ENCODE measurements at places on chromosomes 5 and 9.
A peak's percentile ranks its signal among the peaks of the same experiment; 100 is the strongest.

GRCh38 chr9:121651295-121652020 lies at the start of gene DAB2IP:
Gene DAB2IP, plus strand, starts transcription at chr9:121651634. Its CDS starts 142 bp downstream, at chr9:121651776.
- no peak for DNase-seq

DNA sequence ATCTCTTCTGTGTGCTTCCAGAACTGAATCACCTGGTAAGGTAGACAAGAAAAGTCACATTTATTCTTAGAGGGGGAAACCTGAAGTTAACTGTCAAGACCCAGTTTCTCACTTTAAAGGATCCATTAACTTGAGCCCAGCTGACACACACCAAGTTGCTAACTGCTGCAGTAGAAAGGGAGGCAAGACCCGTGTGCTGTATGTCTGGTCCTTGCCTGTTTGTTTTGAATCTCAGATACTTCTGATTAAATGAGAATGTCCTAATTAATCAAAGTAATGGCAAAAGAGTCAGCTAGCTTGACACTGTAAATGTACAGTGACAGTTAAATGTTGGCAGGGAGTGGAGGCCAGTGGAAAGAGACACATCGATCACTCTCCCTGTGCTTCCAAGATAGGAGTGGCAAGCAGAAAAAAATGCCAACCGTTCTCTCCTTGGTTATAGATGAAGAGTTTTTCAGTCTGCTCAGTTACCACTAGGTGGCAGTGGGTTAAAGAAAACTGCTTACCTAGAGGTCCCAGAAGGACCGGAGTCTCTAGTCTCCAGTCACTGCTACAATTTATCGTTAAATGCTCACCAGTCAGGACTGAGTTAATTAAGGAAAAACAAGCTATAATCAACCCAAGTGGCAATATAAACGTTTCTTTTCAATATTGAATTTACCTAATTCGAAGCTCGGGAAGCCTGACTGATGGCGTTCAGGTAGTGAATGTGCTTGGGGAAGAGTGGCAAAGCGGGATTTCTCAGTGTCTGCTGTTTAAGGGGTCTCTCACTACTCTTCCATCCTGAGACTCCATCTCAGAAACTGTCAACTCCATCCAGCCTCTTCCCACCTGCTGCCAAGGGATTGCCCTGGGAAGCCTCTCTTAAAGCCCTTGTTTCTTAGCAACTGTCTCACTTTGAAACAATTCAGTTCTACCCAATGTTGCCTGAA lies 18.4 kb downstream of the LSM11 start:
- DNase-seq: peak; percentile 59

DNA sequence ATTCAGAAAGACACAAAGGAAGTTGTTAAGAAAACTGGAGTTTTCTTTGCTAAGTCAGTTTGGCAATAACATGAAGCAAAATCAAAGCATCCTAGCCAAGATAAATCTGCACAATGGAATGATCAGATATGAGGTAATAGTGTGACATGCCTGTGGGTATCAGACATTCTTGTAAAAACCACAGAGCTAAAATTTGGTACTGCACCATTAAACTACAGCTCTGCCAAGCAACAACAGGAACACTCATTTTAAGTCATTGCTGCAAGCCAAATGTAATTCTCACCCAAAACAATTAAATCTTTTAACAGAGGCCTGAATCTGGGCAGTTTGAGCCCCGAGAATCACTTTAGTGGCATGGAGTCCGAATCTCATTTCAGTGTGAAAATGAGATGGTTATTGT lies 96.6 kb downstream of the VCAN start:
- no peak for DNase-seq

DNA sequence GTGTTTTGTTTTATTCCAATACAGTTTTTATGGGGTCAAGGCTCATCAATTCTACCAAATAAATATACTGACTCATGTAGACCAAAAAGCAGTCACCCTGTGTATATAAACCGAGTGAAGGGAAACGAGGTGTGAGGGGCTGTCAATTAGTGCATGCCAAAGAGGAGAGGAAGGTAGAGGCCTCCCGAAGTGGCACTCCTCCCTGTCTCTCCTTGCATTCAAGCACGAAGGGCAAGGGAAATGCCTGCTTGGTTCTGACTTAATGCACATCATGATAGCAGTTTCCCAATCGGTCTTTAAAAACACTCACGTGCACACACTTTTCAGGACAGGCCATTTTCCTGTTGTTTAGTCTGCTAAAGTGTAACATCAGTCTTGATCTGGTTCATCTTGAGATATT lies 125.6 kb upstream of the SLCO6A1 start:
- DNase-seq: no peak

DNA sequence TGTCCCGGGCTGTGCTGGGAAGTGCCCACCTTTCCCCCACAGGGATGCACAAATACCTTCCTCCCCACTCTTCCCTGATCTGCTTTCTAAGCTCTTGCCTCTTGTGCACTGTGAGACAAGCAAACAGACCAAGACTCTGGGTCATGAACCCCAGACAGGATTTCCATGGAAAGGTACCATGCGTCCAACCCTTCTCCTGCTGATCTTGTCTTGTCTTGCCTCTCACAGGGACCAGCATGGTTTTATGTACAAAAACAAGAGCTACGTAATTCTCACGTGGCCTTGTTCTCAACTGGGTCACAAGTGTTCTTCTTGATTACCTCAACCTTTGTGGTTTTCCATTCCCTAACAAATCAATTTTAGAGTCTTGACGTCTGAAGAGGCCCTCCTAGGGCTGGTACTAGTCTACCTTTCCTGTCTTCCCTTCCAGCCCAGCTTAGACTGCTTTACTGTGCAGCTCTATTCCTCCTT lies 176.5 kb upstream of the MAP3K1 start:
- DNase-seq: no peak

DNA sequence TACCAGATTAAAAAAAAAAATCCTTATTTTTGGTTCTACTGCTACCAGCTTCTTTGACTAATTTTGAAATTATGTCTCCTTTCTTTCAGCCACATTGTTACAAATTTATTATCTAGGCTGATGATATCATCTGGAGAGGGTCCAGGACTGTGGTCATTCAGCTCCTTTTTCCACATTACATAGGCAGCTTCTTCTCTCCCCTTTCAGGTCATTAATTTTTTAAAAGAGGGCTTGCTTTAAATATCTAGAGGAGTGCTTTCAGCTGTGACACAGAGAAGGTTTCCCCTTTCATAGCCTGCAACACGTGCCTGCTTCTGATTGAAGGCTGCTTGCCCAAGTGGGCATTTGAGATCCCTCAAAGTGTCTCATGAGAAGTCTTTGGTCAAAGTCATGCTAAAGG lies 155.7 kb upstream of the PAPPA start:
- no peak for DNase-seq

- DNase-seq: no peak
Observed at GRCh38 chr5:141135030-141135717, at the start of gene PCDHB5. Gene PCDHB5, plus strand, starts transcription at chr5:141135206. Its CDS starts 229 bp downstream, at chr5:141135435.

- no peak for DNase-seq
Observed at GRCh38 chr5:66661149-66661548, 65.0 kb downstream of the MAST4 start.

DNA sequence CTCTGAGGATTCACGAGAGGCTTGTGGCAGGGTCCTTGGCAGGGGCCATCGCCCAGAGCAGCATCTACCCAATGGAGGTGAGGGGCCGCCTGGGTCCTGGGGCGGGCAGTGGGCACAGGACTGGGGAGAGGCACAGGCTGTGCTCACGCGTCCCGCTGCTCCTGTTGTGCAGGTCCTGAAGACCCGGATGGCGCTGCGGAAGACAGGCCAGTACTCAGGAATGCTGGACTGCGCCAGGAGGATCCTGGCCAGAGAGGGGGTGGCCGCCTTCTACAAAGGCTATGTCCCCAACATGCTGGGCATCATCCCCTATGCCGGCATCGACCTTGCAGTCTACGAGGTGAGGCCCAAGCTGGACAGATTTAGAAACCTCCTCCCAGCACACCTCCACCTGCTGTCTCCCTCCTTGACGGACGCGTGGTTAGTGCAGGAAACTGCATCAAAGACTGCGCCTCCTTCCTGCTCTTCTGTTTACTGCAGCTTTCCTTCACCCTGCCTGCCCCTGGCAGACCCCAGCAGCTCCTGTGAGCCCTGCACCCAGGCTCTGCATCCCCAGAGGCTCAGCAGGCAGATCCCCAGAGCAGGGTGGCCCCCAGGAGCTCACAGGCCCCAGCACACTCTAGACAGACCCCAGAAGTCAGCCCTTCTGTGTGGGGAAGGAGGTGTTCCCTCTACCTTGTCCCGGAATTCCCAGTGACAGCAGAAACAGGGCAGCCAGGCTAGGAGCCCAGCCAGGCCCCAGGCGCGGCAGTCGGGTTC lies 21.2 kb downstream of the PTGES2 start:
- DNase-seq: no peak

- DNase-seq: no peak
Observed at GRCh38 chr5:103422756-103423155, 139.8 kb downstream of the NUDT12 start.

GRCh38 chr9:2621722-2622460 lies at the start of gene VLDLR:
Gene VLDLR, plus strand, starts transcription at chr9:2621787. Its CDS starts 403 bp downstream, at chr9:2622190.
- DNase-seq: peak; percentile 44

GRCh38 chr9:107929443-107929842 lies 439.9 kb upstream of the KLF4 start:
- no peak for DNase-seq

GRCh38 chr5:72747826-72748225 lies 68.6 kb upstream of the TNPO1 start:
- DNase-seq: no peak

DNA sequence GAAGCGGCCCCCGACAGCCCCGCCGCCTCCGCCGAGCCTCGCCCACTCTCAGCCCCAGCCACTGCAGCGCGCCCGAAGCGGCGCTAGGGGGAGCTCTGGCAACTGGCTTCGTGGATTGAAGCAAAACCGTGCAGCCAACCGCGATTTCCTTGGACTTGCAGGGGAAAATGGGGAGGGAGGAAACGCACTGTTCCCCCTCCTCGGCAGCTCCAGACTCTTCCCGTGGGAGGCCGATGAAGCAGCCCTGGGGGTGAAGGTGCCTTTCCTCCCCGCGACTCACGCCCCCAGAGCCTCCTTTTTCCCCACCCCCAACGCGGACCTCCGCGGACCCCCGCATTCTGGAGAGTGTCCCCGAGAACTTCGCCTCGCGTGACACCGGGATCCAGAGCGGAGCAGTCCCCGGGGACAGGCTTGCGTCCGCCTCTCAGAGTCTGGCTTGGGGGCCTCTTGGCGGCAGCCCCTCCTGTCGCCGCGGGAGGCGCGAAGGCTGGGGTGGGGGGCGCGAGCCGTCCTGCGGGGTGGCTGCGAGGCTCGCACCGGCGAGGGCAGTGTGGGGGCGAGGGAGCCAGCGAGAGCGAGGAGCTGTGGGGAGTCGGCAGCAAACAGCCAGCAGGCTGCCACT lies 3.8 kb downstream of the IER5L start:
- DNase-seq: peak; percentile 84

DNA sequence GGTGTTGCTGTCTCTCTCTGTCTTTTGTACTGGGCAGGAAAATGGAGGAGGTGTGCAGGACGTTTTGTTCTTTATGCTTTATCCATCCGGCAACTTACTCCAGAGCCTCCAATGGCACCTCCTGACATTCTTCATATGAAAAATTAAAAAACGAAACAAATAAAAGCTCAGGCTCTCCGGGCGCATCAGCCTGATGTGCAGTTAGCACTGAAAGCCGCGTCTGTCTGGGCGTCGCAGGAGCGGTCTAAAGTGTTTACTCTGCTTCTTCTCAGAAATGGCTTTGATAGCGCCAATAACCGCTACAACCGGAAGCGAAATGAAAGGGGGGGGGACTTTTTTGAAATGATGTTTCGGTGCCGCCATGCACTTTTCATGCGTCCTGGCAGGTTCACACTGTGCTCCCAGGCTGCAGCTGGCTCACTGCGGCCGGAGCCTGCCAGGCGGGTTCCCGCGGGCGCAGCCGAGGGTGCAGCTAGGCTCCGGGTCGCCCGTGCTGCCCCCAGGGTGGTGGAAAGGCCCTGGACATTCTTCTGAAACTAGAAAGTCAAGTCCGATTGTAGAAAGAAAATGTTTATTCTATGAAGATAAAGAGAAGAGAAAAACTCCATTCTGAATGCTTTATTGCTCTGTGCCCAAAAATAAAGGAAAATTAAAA lies 407.7 kb upstream of the IRX1 start:
- DNase-seq: no peak

GRCh38 chr5:115507681-115508080 lies 36.9 kb downstream of the FEM1C start:
- DNase-seq: no peak

GRCh38 chr9:20582150-20582549 lies 40.1 kb downstream of the MLLT3 start:
- DNase-seq: no peak

DNA sequence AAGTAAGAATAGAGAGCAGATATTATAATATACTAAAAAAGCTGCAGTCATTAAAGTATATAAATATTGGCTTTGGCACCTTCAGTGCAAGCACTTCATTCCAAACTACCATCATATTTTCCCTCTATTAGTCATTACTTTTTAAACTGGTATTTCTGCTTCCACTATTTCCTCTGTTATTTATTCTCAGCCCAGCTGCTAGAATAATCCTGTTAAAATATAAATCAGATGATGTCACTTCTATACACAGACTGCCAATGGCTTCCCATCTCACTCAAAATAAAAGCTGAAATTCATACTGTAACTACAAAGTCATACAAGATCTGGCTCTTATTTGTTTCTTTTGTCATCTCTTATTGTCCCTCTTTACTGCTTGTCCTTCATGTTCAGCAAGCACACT lies 432.9 kb downstream of the TLE4 start:
- DNase-seq: no peak

DNA sequence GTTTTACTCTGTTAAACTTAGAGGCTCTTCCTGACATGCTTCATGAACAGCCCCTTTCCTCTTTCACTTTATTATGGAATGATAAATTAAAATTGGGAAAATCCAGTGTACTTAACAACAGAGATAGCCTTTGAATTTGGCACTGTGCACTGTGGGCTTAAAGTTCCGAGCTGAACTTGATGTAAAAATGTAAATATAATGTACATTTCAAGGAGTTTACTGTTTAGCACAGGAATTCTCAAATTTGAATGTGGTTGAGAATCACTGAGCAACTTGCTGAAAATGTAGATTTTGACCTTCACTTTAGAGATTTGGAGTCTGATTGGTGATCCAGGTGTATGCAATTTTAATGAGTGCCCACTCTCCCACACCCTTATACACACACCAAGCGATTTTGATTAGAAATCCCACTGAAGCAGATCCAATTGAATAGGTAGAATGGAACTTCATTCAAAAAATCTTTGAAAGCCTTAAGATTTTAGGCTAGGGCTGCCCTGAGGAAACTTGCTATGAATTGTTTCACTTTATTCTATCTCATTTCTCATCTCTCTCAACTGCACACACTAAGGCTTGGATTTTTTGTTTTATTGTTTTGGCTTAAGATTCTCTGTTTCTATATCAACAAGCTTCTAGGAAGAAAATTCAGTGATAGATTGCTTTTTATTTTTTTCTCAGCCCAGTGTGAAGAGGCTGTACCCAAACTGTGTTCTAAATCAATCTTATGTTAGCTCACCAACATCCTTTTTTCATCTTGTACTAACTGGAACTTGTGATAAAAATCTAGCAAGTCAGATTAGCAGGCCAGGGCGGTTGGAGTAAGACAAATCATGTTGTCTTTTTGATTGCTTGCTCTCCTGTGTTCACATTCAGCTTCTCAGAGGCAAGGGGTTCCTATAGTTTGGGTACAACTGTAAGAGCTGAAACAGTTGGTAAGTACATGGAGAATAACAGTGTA lies 22.9 kb downstream of the NUDT12 start:
- DNase-seq: no peak

GRCh38 chr5:55364537-55365055 lies 56.8 kb downstream of the MTREX start:
- DNase-seq: no peak
